ENCODE measurements at places on chromosomes 2 and 18.

GRCh38 chr2:183606718-183607085 is 482.5 kb downstream of the NUP35 start:
- no peak for DNase-seq

DNA sequence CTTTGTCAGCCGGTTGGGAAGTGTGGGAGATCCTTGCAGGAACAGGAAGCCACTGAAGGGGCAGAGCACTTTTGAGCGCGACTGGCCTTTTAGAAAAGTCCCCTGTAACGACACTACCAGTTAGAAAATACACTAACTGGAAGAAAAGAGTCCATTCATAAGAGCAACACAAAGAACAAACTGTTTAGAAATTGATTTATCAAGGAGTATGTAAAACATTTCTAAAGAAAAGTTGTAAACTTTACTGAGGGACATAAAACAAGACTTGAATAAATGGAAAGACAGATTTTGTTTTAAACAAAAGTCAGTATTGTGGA is 29.8 kb upstream of the POMC start:
- DNase-seq = no peak

DNA sequence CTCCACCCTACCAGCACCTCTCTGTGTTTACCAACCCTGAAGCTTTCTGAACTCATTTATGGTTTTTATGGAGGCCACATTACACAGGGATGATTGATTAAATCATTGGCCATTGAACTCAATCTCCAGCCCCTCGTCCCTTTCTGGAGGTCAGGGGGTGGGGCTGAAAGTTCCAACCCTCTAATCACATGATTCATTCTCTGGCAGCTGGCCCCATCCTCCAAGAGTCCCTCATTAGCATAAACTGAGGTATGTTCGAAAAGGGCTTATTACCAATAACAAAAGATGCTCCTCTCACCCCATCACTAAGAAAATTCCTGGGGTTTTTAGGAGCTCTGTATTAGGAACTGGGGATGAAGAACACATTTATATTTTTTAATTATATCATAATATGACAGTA is 92.3 kb downstream of the DIS3L2 start:
- no peak for DNase-seq

GRCh38 chr2:129518937-129519336 is 460.5 kb upstream of the RAB6C start:
- DNase-seq = no peak

Measured in stimulated activated CD4-positive, alpha-beta T cell treated with anti-CD3 and anti-CD28 coated beads, TNF-alpha, amount 100 ng/mL, for 24 hours (primary cell).